Suppressor macrophage (primary cell): ENCODE measurements at places on chromosomes 1 and 21.
A peak's percentile ranks its signal among the peaks of the same experiment; 100 is the strongest.

- DNase-seq: peak; percentile 82
Observed at GRCh38 chr1:156623946-156624813, 5.0 kb downstream of the HAPLN2 start.

- no peak for DNase-seq
Observed at GRCh38 chr1:38656726-38657125, 202.8 kb downstream of the RRAGC start.

- no peak for DNase-seq
Observed at GRCh38 chr1:163427279-163427678, 105.5 kb downstream of the NUF2 start.

- DNase-seq: peak; percentile 26
Observed at GRCh38 chr1:94806441-94806871, 13.7 kb upstream of the SLC44A3 start.
